ENCODE measurements at places on chromosomes 11 and 22.
A peak's percentile ranks its signal among the peaks of the same experiment; 100 is the strongest.

- no peak for DNase-seq
These were observed 91.2 kb upstream of the BID start for GRCh38 chr22:17865183-17866055.

DNA sequence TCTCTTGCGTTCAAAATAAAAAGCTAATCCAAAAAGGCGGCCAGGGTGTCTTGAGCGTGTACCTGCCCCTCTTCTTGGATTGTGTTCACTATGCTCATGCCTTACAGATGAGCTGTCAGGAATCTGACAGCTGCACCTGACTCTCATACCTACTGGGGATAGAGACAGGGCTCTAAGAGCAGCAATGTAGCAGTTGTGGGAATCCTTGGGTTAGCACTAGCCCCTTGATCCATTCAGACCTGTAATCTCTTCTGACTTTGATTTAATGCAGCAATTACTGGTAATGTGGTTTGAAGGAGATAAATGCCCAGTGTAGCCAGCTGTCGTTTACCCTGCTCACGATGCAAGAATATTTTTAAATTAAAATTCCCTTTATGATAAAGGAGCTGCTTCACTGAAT lies 145.8 kb downstream of the APOL5 start:
- no peak for DNase-seq

DNA sequence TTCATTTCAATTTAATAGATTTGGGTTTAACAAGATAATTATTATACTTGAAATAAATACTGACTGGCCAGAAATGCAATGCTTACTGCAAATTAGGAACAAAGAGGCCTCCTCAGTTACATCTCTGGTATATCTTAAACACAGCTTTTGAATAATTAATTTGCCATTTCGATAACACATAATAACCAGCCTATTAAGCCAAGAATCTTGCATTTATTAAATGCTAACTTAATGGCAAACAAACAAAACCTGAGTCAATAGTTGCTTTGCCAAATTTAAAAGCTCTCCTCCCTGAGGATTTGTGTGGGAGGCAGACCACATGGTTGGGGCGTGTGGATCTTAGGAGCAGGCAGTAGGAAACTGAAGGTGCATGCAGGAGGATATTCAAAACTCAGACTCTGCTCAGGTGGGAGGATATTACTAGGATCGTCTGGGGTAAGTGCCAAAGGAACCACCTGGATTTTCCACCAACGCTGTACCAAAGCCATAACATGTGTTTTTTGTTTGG lies 17.9 kb upstream of the FJX1 start:
- DNase-seq: no peak

- no peak for DNase-seq
These were observed 51.6 kb downstream of the DGCR2 start for GRCh38 chr22:19070397-19071169.

DNA sequence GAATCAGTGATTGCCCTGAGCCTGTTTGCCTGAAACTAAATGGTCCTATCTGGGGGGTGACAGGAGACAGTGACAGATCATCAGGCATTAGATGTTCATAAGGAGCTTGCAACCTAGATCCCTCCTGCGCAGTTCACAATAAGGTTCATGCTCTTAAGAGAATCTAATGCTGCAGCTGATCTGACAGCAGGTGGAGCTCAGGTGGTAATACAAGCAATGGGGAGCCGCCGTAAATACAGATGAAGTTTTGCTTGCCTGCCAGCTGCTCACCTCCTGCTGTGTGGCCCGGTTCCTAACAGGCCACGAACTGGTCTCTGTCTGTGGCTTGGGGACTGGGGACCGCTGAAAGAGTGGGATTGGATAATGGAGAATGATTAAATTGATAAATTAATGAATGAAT lies 14.0 kb downstream of the NOX4 start:
- DNase-seq: no peak

GRCh38 chr11:109165035-109165434 lies 257.0 kb upstream of the C11orf87 start:
- DNase-seq: no peak

- no peak for DNase-seq
These were observed 66.7 kb upstream of the LARGE1 start for GRCh38 chr22:33986954-33987353.

DNA sequence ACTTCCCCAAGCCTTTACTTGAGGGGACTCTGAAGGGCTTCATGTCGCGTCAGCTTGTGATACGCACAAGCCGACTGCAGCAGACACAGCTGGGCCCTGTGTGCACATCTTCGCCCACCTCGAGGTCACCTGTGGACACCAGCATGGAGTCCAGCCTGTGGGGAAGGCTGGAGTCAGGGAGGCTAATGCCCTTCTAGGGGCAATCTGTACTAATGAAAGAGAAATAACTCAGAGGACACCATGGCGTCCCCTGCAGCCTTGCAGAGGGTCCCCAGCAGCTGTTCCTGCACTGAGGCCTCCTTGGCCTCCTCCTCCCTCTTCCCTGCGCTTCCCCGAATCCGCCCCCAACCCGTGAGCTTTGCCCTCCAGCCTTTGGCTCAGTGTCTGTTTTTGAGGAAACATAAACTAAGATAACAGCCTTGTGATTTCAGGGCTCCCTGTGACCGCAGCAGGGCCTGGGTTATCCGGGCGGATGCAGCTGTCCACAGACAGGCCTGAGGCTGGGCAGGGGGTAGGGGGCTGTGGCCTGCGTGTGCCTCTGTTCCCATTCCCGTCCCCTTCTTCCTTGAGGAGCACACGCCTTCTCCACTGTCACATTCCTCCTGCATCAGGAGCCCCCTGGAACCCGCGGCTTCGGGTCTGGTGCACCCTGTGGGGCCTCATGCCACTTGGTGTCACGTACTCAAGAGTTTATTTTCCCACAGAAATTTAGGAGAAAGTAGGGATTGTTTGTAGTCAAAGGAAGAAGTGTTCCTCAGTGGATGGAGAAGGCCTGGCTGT lies 25.0 kb downstream of the KRTAP5-5 start:
- no peak for DNase-seq

GRCh38 chr11:73787643-73788558 lies at the start of gene MRPL48:
MRPL48 (plus strand) TSS chr11:73787874; CDS start chr11:73787972, 98 bp downstream.
- peak; percentile 75 for DNase-seq

- DNase-seq: no peak
These were observed 42.3 kb downstream of the PANX1 start for GRCh38 chr11:94170953-94171352.

GRCh38 chr22:50226063-50226874 lies 18.6 kb downstream of the TUBGCP6 start:
- DNase-seq: no peak

- DNase-seq: no peak
These were observed 41.7 kb downstream of the TBX1 start for GRCh38 chr22:19802001-19802893.

All from T-helper 9 cell (primary cell).